Activated CD4-positive, alpha-beta T cell treated with anti-CD3 and anti-CD28 coated beads for 4 hours (primary cell): ENCODE measurements at places on chromosomes 7 and 10.

DNA sequence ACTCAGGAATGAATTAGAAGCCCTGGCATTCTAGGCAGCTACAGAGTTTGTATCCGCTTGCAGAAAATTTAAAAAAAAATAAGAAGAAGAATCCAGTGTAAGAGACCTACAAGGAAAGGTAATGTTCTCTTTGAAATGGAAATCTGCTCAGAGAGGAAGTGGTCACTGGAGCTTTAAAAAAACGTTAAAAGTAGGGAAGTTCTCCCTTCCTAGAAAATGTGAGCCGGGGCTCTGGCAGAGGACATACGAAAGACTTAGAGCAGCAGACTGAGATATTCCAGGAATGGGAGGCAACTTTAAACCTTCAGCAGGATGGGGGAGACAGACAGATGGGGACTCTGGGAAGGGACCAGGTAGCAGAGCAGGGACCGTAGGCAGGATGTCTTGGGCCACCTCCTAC, 149.4 kb upstream of the NPS start:
- DNase-seq, result no peak

DNA sequence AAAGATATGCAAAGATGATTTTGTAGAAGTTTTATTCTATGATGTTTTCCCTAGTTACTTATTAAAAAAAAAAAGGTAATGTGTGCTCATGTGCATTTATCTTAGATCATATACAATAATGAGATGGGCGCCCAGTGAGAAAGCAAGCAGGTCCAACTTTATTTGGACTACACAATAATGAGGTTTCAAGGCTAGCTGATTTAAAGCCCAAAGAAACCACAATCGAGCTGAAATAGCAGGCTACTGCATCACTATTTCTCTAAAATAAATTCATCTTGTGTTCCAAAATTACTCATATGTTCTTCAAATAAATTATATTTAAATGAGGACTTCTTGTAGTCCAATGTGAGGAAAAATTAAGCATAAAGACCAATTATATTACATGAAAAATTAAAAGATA, 110.1 kb downstream of the JMJD1C start:
- no peak for DNase-seq

GRCh38 chr10:90418869-90419652, 438.8 kb downstream of the HTR7 start:
- no peak for DNase-seq

DNA sequence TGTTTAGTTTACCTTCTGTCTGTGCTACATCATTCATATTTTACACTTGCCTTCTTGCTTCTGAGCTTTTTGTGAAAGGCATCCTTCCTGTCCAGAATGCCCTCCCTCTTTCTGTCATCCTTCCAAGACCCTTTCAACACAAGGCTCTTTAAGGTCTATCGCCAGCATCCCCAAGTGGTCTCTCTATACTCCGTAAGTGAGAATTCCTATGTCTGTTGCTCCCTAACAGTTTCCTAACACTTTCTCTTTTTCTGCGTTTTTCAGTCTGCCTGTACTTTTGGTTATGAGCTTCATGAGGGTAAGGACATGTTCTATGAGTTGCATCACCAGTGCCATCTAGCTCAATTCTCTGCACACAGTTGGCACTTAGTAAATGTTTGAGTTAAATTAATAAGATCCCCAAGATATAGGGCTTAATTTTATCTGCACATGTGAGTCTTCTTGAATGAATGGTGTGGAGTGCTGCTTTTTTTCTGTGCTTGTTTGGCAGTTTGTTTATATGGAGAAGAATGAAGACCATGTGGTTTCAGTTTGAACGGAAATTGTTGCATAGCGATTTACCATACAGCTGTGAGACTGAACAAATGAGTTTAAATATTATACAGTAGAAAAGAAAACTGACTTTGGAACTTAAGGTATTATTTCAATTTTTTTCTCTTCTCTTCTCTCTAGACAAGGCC, 29.4 kb downstream of the RABGEF1 start:
- no peak for DNase-seq

- DNase-seq, result no peak
Observed at GRCh38 chr7:16397501-16398145, 23.7 kb downstream of the CRPPA start.

- no peak for DNase-seq
Observed at GRCh38 chr7:135685306-135686084, 23.2 kb downstream of the STMP1 start.

GRCh38 chr10:127973791-127974311, 66.9 kb downstream of the PTPRE start:
- no peak for DNase-seq

- no peak for DNase-seq
Observed at GRCh38 chr7:2523941-2524807, 4.6 kb downstream of the LFNG start.

DNA sequence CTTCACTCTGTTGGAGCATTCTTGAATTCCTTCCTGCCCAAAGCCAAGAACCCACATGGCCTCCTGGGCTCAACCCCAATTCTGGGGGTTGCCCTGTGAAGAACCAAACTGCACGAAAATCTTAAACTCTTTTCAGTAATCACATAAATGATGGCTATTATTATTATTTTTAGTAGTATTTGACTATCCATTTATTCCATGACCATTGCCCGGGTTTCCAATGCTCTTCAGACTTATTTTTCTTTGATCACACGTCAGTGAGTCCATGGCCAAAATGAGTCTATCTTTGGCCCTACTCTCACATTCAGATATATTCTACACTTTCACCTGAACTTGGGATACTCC, 185.9 kb downstream of the AVL9 start:
- DNase-seq, result no peak

GRCh38 chr10:71975087-71975870, 11.1 kb downstream of the CHST3 start:
- no peak for DNase-seq

DNA sequence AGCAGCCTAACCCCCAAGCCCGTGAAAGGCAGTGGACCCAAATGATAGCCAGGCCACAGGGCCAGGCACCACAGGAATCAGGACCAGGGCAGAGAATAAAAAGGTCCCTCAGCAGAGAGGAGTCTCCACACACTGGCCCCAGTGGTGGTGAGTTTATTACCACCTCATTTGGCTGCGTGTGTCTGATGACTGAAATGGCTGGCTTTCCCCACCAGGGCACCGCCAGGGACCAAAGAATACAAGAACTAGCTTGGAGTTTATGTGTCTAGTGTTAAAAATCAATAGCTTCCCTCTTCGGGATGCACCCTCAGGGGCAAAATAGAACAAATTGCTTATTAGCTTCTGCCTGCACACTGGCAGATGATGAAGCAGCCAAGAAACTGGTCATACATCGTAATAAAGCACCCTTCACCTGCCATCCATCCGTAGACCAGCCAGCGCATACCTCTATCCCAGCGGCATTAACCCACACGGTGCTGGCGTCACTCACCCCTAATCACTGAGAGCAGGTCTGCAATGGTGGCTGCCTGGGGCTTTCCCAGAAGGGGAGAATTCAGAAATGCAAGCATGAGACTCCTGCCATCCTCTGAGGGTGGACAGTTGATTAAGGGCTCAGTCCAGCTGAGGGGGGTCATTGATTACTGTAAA, 223.7 kb upstream of the ZMIZ1 start:
- no peak for DNase-seq

- DNase-seq, result no peak
Observed at GRCh38 chr7:122135275-122135674, 8.8 kb downstream of the AASS start.

DNA sequence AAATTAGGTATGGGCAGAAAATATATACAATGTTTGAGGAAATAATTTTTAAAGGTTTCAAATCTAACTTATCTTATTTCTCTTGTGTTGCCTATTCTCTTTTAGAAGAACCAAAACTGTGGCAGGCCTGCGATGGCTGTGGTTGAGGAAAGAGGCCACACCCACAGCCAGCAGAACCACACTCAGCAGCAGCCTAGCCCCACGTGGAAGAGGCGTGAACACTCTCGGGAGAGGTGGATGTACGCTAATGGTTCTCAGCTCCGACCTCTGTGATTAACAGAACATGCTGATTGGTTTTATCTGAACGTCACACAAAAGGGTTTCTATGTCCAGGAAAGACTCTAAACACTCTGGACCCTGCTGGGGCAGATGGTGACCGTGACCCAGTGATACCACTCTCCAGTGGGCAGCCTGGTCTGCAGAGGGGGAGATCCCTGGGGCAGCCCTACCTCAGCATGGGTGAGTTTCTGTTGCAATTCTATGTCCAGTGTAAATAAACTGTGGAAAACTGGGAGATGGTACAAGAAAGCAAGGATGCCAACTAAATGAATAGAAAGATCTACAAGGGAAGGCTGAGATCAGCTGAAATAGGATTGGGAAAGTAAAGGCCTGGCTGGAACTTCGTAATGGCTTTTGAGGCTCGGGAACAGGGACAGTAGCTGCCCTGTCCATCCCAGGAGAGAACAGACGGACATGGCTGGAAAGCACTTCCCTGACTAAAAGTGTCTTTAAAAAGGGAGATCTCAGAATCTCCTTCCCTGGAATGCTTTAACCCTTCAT, 26.6 kb downstream of the DIP2C start:
- DNase-seq, result no peak

DNA sequence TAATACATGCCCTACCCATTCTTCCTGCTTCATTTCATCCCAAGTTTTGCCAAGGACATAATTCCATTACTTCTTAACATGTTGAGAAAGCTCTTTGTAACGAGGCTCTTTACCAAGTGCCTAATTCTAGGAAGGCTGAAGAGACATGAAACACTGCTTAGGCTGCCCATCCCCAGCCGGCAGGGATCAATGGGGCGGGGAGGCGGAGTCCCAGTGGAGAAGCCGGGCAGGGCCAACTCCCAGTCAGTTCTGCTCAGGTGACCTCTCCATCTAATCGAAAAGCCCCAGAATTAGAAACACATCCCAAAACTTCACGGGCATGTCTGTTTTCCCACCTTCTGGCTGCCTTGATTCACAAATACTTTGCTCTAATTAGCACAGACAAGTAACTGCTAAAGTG, 89.5 kb upstream of the LYZL1 start:
- DNase-seq, result no peak

- no peak for DNase-seq
Observed at GRCh38 chr7:143975617-143976016, 21.0 kb downstream of the OR2F1 start.

DNA sequence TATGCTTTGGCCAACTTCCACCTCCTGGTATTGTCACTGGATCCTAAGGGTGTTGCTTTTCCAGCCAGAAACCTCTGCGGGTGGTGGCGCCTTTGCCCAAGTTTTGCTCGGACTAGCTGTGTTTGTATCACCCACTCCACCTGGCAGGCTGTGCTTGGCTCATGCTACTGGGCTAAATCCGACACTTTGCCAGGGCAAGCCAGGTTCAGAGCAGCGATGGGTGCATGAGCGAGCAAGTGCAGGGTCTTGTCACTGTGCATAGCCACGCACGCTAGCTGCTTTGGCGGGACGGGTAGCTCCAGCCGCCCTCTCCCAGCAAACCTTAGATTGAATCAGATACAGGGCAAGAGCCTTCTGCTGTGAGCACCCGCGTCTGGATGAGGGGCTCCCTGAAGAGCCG, 737.5 kb downstream of the PCDH15 start:
- DNase-seq, result no peak

- DNase-seq, result no peak
Observed at GRCh38 chr7:94440451-94441039, 45.9 kb downstream of the COL1A2 start.

DNA sequence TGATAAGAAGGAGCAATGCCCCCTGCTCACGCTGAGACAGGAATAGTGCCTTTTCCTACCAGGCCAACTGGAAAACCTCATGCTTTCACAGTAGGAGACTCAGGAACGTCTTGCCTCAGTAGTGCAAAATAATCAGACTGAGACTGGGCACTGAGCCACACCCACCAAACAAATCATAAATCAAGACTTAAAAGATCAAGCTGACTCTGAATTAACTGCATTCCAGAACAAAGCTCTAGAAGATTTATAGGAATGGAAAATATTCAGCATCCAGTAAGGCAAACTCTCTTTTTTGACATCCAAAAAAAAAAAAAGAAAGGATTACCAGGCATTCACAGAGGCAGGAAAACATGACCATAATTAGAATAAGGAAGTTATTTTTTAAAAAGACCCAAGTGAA, 30.5 kb upstream of the SLC18A3 start:
- no peak for DNase-seq

- DNase-seq, result no peak
Observed at GRCh38 chr7:37728747-37729146, 45.2 kb downstream of the GPR141 start.

DNA sequence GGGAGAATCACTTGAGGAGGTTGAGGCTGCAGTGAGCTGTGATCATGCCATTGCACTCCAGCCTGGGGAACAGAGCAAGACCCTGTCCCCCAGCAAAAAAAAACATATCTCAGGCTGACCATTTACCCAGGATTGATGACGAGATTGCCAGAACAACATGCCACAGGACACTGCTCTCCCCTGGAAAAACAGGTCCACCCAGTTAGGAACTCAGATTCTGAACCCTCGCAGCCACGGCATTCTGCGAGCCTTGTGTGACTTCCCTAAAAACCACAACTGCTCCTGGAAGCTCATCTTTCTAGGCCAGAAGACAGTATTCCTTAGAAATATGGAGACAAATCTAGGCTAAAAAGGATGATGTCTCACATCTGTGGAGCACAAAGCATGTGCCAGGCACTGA, 42.1 kb upstream of the SH2B2 start:
- no peak for DNase-seq

DNA sequence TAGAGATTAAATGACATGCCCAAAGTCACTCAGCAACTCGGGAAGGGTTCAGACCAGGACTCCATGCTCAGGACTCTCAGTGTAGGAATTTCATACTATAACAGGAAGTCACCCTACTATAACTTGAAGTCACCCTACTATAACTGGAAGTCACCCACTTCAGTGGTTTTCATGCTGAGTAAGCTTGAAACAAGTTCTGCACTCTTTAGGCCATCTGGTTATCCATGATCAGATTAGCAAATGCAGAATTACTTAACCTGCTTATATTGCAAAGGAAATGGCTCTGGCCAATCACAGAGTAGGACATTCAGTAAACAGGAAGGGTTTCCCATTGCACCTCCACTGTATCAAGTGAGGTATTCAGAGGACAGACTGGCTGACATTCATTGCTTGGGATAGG, 1240.4 kb downstream of the GATA3 start:
- DNase-seq, result no peak

DNA sequence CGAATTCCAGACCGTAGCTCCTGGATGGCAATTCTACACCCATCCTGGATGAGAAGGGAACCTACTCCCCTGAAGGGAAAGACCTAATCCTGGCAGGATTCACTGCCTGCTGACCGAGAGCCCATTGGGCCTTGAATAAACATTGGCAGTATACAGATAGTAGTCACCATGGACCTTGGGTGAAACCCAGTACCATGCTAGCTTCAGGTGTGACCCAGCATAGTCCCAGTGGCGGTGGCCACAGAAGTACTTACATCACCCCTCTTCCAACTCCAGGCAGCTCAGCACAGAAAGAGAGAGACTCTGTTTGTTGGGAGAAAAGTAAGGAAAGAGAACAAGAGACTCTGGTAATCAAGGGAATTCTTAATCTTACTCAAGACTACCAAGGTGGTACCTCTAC, 97.2 kb upstream of the SLC13A1 start:
- DNase-seq, result no peak
